ENCODE measurements at places on chromosomes 4 and X. TPM values are rescaled to one million over a fixed set of nuclear protein-coding genes. Genes with fewer than 3 reads are reported as not detected.

DNA sequence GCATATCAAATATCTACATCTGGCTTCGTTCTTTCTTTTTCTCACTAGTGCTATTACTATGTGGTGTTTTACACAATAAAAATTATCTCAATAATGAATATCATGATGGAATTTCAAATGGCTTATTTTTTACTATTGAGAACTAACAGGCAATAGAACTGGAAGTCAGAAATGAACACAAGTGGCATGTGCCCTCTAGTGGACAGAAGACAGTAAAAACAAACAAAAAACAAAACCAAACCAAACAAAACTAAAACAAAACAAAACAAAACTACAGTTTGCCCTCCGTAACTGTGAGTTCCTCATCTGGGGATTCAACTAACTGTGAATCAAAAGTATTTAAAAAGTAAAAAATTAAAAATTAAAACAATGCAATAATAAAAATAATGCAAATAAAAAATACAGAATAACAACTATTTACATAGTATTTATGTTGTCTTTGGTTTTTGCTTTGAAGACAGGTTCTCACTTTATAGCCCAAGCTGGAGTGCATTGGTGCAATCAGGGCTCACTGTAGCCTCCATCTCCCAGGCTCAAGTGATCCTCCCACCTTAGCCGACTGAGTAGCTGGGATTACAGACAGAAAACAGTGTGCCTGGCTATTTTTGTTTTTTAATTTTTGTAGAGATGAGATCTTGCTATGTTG lies 195.6 kb upstream of the TACR3 start:
- peak; percentile 1 for DNase-seq

GRCh38 chr4:116702949-116703348 lies 382.4 kb downstream of the TRAM1L1 start:
- no peak for DNase-seq

DNA sequence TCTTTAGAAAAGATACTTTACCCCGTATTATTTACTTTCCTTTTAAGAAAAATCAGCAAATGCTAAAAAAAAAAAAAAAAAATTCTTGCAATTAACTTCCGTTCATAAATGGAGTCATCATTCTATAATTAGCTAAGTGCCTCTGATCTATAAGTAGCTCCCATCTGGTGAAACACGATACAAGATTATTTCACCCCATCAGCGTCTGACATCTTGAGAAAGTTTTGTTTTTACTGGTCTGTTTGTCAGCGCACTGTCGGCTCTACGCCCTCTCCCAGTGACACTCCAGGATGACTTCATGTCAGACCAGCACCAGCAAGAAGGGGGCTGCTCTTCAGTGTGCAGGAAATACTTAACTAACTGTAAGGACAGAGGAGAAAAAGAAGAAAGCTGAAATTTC lies 108.3 kb downstream of the AFAP1 start:
- peak; percentile 92 for DNase-seq

DMRTC1B gene
- total RNA-seq: not detected

F8A3 gene
- total RNA-seq: 0.99 TPM

YTHDC1 gene
- total RNA-seq: 38.5 TPM
